Thoracic aorta (tissue), 2 donors: ENCODE measurements at places on chromosomes 12 and 14.

DNA sequence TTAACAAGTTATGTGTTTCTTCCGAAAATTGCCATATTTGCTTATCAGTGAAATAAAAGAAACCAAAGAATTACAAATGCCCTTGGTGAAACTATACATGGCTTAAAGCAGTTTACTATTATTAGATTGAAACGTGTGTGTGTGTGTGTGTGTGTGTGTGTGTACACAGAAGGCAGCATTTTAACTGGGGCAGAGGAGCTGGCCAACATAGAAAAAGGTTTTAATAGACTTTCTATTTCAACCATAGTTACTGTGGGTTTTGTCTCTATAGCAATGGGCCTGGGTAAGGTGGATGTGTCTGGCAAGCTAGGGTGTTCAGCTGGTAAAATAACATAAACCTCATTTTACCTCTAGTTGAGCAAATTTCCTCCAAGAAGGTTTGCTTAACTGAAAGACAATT lies 6.5 kb downstream of the PRICKLE1 start:
- H3K27ac ChIP-seq, result peak overlapping the region; percentile 15
- no peak for DNase-seq
- H3K27me3 ChIP-seq, result no peaks in the 10 kb centered on the region
- H3K36me3 ChIP-seq, result no peaks in the 10 kb centered on the region
- H3K4me3 ChIP-seq, result no peak overlapping the region

GRCh38 chr14:73333031-73333430 lies 95.7 kb downstream of the PAPLN start:
- H3K27ac ChIP-seq, result no peak overlapping the region
- no peaks in the 10 kb centered on the region for H3K36me3 ChIP-seq
- no peaks in the 10 kb centered on the region for H3K4me1 ChIP-seq
- H3K27me3 ChIP-seq, result no peaks in the 10 kb centered on the region
- H3K4me3 ChIP-seq, result no peak overlapping the region

DNA sequence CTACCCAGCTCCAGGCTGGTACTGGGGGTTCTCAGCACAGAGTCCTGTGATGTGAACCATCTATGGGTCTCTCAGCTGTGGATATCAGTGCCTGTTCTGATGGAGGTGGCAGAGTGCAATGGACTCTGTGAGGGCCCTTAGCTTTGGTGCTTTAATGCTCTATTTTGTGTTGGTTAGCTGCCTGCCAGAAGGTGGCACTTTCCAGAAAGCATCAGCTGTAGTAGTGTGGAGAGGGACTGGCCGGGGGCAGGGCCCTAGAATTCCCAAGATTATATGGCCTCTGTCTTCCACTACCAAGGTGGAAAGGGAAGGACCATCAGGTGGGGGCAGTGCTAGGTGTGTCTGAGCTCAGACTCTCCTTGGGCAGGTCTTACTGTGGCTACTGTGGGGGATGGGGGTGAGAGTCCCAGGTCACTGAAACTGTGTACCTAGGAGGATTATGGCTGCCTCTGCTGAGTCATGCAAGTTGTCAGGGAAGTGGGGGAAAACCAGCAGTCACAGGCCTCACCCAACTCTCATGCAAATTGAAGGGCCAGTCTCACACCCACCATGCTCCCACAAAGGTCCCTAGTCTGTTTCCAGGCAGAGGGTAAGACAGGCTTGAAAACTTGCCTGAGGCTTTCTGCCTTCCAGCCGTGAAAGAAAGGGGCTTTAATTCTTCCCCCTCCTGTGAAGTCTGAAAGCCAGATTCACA lies 878.1 kb downstream of the C12orf50 start:
- H3K27ac ChIP-seq, result no peak overlapping the region
- H3K4me1 ChIP-seq, result peaks cover 17% of the 10 kb centered on the region
- H3K27me3 ChIP-seq, result no peaks in the 10 kb centered on the region
- DNase-seq, result no peak
- H3K4me3 ChIP-seq, result no peak overlapping the region
- no peaks in the 10 kb centered on the region for H3K36me3 ChIP-seq

- peak; percentile 66 for DNase-seq
- peaks cover 53% of the 10 kb centered on the region for H3K4me1 ChIP-seq
- H3K27me3 ChIP-seq, result no peaks in the 10 kb centered on the region
- peak overlapping the region; percentile 98 for H3K27ac ChIP-seq
- no peaks in the 10 kb centered on the region for H3K36me3 ChIP-seq
These were observed 1.0 kb downstream of the NCOR2 start for GRCh38 chr12:124566161-124566996.

DNA sequence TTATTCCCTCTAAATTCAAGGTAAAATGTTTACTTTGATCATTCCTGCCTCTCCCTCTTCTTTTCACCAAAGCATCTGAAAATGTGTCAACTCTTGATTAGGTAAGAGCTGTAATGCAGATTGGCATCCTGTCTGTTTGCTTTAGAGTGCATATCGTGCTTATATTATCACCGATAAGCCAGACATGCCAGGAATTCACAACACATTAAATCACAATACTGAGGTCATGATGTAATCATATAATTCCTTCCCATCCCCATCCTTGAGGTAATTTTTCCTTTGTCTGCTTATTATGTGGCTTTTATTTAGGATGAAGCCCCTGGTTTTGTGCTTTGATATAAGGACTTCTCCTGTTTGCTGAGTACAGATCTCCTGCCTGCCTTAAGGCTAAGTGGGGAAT lies 10.2 kb downstream of the DDX47 start:
- H3K27me3 ChIP-seq, result no peaks in the 10 kb centered on the region
- no peak for DNase-seq
- H3K4me3 ChIP-seq, result no peak overlapping the region
- H3K4me1 ChIP-seq, result peaks cover 24% of the 10 kb centered on the region
- H3K36me3 ChIP-seq, result peaks cover 57% of the 10 kb centered on the region

DNA sequence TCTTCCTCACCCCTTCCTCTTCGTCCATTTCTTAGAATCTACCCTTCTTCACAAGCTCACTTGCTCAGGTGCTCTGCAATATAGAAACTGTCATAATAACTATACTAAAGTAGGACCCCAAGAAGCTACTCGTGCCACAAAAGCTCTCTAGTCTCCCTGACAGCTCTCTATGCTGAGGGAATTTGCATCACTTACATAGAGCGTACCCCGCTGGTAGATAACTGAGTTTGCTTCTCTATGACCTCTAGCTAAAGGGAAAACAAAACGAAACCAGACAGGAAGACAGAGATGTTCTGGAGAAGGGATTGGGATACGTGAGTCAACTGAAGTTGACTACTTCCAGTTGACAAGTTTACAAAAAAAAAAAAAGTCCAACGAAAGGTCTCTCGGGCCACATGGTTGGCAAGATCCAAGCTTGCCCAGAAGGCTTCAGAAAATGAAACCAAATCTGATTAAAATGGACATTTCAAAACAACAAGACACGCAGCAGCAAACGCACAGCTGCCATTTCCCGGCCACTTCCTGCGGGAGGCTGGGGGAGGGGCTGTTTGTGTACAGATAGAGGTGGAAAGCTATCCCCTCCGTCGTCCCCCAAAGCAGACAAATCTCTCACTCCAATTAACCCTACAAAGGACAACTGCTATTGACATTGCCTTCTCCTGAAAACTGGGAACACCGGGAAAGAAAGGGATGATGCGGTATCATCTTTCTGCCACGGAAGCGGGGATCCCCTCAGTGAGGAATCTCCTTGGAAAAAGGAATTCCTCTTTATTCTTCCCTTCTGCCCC lies 1.3 kb downstream of the BAZ2A start:
- H3K4me3 ChIP-seq, result peak overlapping the region; percentile 97
- no peaks in the 10 kb centered on the region for H3K27me3 ChIP-seq
- H3K27ac ChIP-seq, result peak overlapping the region; percentile 91
- H3K4me1 ChIP-seq, result peaks cover 79% of the 10 kb centered on the region
- H3K36me3 ChIP-seq, result peaks cover 6% of the 10 kb centered on the region
